SK-N-SH (cell line): ENCODE measurements at places on chromosomes 6 and 20.

- DNase-seq: no peak
Measured at GRCh38 chr6:107764684-107765460, 59.2 kb downstream of the SCML4 start.

DNA sequence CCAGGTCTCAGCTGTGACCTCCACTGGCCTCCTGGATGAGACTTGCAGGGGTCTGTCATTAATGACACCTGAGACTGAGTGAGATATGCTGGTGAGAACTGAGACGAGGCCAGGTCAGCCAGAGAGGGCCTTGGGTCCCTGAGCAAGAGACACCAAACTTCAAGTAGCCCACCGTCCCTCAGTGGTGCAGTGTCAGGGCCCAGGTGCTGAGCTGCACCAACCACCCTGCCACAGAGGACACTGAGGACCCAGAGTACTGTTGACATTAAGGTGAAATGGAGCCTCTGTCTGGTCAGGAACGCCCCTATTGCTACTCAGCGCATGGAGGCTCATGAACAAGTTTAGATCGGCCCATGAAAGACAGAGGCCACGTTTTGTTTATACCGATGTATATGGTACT, 64.1 kb upstream of the SCP2D1 start:
- DNase-seq: no peak

- no peak for DNase-seq
Measured at GRCh38 chr20:44805335-44805978, 4.9 kb downstream of the RIMS4 start.

GRCh38 chr6:84618836-84619235, 145.6 kb downstream of the TBX18 start:
- no peak for DNase-seq

- DNase-seq: no peak
Measured at GRCh38 chr6:81793821-81794475, 41.5 kb upstream of the TENT5A start.

- DNase-seq: no peak
Measured at GRCh38 chr20:52064931-52065330, 126.6 kb downstream of the ZFP64 start.

DNA sequence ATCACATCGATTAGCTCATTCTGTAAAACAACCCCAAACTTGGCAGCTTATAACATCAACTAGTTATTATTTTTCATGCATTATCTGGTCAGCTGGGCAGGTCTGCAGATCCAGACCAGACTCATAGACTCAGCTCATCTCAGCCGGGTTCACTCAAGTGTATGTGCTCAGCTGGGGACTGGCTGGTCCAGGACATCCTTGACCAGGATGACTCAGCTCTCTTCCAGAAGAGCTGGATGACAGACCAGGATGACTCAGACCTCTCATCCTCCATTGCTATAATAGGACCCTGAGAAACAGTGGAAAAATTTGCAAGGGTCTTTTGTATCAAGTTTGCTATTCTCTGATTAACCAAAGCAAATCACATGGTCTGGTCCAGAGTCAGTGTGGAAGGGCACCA, 312.5 kb upstream of the PLCB4 start:
- DNase-seq: no peak

GRCh38 chr6:11212664-11213063, 19.8 kb downstream of the NEDD9 start:
- no peak for DNase-seq

GRCh38 chr6:139533171-139533570, 158.7 kb upstream of the CITED2 start:
- no peak for DNase-seq

GRCh38 chr6:21744331-21744730, 150.8 kb downstream of the SOX4 start:
- DNase-seq: no peak

DNA sequence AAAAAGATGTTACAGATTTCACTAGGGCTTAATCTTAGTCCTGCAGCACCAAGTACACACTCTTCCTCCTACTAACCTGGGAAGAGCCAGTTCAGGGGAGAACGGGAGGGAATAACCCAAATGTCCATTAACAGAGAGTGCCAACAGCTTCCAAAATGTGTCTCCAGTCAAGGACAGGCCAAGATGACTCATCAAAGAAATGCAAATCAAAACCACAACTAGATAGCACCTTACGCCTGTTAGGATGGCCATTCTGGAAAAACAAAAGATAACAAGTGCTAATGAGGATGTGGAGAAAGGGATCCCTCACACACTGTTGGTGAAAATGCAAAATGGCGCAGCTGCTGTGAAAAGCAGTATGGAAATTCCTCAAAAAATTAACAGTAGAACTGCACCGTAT, 3.8 kb upstream of the MAS1L start:
- DNase-seq: no peak

DNA sequence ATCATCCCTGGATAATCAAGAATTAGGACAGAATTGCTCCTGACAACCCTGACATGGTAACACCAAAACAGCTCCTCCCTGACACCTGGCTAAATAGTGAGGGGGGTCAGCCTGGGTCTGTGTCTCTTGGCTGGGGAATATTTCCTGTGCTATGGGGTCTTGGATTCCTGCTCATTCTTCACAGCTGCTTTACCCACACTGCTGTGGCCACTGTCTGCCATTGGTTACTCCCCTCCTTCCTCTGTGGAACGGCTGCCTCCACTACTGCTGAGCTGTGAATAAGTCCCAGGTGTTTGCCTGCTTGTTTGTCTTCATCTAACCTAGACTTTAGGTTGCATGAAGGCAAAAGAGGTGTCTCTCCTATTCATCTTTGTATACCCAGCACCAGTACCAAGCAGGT, 33.9 kb upstream of the TXLNB start:
- no peak for DNase-seq

DNA sequence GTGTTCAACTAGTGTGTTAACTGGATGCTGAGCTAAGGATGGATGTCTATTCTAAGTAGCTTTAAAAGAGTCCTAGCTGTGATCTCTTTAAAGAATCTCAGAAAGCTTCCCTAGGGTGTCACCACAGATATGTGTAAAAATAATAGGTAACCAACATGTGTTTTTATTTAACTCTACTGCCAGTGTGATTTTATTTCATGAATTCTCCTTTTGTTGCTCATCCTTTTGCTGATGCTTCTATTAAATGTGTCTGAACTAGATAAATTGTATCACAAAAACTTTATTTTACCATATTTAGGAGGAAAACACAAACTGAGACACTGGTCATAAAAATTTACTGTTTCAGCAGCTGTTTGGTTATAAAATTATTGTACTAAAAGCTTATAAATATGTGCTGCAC, 809.4 kb upstream of the CITED2 start:
- DNase-seq: no peak

GRCh38 chr20:9408422-9409300, 105.7 kb upstream of the LAMP5 start:
- no peak for DNase-seq

- no peak for DNase-seq
Measured at GRCh38 chr6:112595841-112596240, 248.7 kb downstream of the RFPL4B start.

GRCh38 chr6:119526561-119527230, 177.1 kb upstream of the MAN1A1 start:
- DNase-seq: no peak

DNA sequence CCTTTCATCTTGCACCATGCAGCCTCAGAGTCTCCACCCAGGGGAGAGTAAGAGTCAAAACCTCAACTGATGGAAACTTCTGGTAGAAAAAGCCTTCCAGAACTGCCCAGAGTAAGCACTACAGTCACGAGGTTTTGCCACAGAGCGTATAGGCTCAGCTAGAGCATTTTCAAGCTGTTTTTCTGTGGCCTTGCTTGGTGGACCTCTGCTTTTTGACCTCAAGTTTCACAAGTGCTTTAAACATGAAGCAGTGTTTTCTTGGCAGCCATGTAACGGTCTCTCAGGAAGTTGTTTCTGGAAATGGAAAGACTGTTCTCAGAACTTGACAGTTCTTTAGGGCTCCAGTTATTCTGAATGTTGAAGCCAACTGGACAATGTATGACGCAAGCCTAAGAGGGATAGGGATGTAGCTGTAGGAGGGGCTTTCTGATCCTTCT, 146.5 kb downstream of the ZDHHC14 start:
- DNase-seq: no peak

GRCh38 chr20:61072398-61072797, 179.7 kb upstream of the CDH4 start:
- DNase-seq: no peak

DNA sequence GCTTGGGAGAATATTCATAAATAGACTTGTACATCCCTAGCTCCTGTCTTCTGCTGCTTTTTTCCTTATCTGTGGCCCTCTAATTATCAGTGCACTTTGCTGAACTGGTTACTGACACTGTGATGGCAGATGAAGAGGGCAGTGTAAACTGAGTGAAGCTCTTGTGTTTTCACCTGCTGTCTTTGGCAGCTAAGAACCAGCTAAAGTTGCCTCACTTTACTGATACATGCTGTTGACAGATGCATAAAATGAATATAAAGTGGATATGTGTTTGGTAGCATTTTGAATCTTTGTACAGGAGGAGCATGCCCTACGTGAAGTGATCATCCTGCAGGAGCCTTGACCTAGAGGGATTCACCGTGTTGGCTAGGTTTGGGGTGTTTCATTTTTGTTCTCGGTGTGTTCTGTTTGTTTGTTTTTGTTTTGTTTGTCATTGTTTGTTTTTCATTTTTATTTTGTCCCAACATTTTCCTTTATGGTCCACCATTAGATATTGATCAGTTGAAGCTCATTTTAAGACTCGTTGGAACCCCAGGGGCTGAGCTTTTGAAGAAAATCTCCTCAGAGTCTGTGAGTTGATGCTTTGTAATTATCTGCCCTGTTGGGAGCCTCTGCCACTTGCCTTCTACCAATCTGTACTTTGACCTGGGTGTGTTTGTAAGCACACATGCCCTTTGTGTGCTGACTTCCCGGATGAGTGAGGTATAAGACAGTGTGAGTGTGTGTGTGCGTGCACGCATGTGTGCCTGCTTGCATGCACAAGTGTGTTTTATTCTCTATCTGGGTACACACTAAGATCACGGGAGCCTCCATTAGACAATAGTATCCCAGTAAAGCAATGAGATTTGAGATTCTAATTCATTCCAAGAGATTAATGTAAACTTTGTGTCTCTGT, 34.6 kb upstream of the MAPK13 start:
- DNase-seq: no peak

DNA sequence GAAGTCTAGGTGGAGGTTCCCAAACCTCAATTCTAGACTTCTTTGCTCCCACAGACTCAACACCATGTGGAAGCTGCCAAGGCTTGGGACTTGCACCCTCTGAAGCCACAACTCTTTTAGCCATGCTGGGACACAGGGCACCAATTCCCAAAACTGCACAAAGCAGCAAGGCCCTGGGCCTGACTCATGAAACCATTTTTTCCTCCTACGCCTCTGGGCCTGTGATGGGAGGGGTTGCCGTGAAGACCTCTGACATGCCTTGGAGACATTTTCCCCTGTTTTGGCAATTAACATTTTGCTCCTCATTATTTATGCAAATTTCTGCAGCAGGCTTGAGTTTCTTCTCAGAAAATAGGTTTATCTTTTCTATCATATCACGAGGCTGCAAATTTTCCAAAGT, 355.4 kb upstream of the RUNX2 start:
- no peak for DNase-seq
